ENCODE measurements at places on chromosomes 3 and 15.

DNA sequence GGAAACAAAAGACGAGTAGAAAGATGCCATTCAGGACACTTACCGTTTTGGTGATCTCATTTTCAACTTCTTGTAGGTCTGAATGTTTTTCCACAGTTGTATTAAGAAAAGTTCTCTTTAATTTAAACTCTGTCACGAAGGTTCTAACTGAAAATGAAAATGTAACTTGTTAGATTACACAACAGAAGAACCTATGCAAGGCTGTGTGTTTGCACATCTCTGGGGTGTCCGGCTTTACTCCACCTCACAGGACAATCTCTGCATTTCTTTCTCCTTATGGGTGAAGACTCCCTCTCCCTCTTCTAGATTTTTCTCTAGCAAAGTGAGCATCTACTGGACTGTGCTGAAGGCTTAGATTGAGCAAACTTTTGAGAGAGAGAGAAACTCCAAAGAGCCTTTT is 50.6 kb downstream of the HEG1 start:
- DNase-seq, result no peak

GRCh38 chr3:127476936-127477335 is 113.6 kb downstream of the TPRA1 start:
- DNase-seq, result no peak

DNA sequence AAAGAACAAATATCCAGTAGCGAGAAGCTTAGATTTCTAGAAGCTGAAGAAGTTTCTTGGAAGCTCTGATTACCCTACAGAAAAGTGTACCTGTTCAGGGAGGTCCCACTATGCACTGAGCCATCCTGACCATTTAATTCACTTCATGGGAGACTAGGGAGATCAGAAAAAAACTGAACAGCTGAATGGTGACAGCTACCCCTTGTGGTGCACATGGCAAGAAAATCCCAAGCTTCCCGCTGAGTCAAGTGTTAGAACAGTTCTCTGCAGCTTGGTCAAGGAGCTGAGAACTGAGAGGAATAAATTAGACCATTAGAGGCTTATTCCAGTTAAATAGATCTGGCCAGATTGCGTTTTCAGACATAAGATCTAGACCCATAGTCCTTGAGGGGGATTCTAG is 197.2 kb upstream of the VEPH1 start:
- DNase-seq, result no peak

GRCh38 chr3:105933871-105934270 is 65.1 kb upstream of the CBLB start:
- no peak for DNase-seq

DNA sequence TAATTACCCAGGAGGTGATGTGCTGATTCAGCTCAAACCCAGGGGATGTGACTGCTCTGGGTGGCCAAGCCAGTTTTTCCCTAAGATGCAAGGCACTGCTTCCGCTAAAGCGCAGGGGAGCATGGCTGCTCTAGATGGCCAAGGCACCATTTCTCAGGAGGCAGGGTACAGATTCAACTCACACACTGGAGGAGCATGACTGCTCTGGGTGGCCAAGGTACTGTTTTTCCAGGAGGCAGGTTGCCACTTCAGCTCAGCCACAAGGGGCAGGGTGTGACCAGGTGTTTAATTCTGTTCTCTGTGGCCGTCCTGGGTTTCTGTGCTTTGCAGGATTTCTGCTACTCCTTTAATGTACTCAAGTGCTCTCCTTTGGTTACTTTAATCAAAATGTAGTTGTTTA is 659.3 kb upstream of the ARRDC4 start:
- DNase-seq, result no peak

DNA sequence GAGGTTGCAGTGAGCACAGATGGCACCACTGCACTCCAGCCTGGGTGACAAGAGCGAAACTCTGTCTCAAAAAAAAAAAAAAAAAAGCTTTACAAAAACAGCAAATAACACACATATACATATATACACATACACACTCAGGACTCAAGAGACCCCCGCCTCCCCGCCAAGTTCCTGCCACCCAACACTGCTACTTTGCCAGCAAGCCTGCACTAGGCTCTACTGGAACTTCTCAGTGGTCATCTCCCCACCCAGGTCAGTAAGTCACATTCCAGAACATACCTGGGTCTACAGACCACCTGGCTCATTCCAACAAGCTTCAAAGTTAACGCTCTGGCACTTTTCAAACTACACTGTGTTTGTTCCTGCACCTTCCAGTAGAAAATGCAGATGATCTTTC is 62.3 kb downstream of the SENP2 start:
- no peak for DNase-seq

GRCh38 chr3:196067439-196067838 is 14.5 kb downstream of the TFRC start:
- DNase-seq, result no peak

DNA sequence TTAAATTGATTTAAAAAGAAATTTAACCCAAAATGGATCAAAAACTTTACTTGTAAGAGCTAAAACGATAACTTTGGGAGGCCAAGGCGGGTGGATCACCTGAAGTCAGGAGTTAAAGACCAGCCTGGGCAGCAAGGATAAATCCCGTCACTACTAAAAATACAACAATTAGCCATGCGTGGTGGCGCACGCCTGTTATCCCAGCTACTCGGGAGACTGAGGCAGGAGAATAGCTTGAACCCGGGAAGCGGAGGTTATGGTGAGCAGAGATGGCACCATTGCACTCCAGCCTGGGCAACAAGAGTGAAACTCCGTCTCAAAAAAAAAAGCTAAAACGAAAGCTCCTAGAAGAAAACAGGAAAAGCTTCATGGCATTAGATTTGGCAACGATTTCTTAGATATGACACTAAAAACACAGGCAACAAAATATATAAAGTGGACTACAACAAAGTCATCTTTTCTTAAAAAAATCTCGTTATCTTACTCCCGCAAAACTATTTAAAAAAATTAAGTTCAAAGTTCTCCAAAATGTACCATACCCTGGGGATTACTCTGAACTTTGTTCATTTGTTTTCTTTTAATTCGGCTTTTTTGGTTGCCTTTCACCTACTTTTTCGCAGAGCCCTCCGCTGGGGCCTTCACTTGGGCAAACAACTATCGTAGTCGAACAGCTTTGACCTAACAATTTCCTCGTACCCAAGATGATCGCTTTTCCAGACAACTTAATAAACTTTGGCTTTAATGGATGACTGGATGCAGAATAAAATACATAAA is 2.9 kb downstream of the HDDC3 start:
- DNase-seq, result no peak
